Osteocyte (in vitro differentiated cells): ENCODE measurements at places on chromosomes 2 and 18.

- DNase-seq, result no peak
Measured at GRCh38 chr2:103986001-103986400, 867.9 kb upstream of the POU3F3 start.

DNA sequence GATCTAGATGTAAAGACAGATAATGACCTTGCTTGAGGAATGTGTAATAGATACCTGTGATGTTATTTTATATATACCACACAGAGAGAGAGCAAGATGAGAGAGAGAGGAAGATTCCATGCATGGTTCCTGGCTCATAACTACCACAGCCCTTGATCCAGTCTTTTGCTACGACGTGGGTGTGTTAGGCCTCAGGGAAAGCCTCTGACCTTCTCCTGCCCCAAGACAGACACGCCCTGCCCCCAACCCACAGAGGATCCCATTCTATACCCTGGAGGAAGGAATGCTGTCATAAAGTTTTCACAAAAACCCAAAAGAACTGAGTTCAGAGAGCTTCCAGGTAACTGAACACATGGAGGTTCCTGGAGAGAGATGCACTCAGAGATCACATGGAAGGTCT, 193.1 kb downstream of the ZEB2 start:
- no peak for DNase-seq

GRCh38 chr2:21710496-21710895, 586.7 kb downstream of the TDRD15 start:
- DNase-seq, result no peak

GRCh38 chr18:36942264-36942663, 113.3 kb downstream of the KIAA1328 start:
- DNase-seq, result no peak

GRCh38 chr18:63224630-63225029, 94.9 kb downstream of the BCL2 start:
- DNase-seq, result no peak

DNA sequence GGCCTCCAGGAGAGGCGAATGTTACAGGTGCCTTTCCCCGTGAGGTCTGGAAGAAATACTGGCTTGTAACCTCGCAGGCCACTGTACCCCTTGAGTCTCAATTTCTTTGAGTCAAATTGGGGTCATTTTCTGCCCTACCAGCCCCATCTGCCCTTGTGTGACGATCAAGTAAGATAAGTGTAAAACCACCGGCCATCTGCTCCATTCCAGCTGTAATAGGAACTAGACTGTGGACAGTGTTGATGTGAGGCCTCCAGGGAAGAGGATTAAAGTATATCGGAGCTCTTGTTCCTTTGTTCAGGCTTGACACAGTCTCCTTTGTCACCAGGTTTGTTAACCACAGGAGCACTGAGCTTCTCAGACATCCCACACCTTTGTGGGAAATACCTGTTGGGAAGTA, 65.6 kb downstream of the MRPS9 start:
- DNase-seq, result no peak

GRCh38 chr2:238420878-238421694, 5.6 kb upstream of the ASB1 start:
- no peak for DNase-seq

GRCh38 chr2:205857520-205858237, 175.4 kb downstream of the NRP2 start:
- no peak for DNase-seq

GRCh38 chr2:118103951-118104940, 16.0 kb downstream of the INSIG2 start:
- no peak for DNase-seq

DNA sequence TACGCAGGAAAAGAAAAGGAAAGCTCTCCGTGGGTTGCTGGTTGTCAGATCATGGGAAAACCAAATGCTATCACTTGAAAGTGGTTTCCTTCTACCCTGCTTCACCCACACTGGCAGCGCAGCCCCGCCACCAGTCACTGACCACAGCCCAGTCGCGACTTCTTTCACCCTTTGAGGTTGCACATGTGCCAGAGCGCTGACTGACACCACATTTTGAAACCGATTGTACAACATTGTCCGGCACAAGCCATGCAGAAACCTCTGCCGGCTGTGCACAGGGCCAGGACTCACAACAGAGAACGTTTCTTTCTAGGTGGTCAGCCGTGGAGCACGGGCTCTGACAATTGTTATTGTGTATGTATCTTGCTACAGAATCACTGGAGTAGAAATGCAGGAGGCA, 827.2 kb upstream of the POU3F3 start:
- no peak for DNase-seq

DNA sequence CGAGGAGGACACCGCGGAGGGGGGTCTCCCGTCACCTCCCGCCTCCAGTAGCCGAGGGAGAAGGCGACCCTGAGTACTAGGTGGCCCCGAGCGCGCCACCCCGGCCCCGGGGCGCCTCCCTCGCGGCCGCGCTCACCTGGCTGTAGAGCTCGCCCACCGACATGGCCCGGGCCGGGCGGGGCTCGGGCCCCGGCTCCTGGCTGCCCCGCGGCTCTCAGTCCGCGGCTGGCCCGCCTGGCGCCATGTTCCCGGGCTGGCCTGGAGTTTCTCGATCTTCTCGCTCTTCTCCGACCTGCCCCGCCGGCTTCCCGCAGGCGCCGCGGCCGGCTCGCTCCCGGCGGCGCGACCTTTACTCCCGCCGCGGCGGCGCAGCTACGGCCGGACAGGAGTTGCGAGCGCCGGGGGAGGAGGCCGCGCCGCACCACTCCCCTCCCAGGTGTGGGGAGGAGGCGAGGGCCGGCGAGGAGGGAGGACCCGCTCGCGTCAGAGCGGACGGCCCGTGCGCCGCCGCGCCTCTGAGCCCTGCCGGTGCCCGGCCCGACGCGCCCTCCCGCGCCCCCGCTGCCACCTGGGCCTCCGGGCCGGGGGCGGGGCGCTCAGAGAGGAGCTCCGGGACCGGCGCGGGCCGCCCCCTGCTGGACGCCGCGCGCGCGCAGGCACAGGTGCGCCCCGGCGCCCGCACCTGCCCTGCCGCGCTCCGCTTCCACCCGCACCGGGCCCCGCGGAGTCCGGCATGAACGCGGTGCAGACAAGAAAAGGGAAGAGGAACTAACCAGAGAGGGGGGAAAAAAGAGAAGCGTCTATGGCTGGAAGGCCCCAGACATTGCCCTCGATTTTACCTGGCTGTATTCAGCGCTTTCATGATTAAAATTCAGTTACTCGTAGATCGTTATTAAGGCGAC, at the start of gene MYO5B:
Gene MYO5B, minus strand, starts transcription at position 517 of the 902 bp plus-strand sequence. Its CDS starts 354 bp downstream, at position 163.
- no peak for DNase-seq

GRCh38 chr2:229330952-229331351, 59.9 kb upstream of the PID1 start:
- no peak for DNase-seq

DNA sequence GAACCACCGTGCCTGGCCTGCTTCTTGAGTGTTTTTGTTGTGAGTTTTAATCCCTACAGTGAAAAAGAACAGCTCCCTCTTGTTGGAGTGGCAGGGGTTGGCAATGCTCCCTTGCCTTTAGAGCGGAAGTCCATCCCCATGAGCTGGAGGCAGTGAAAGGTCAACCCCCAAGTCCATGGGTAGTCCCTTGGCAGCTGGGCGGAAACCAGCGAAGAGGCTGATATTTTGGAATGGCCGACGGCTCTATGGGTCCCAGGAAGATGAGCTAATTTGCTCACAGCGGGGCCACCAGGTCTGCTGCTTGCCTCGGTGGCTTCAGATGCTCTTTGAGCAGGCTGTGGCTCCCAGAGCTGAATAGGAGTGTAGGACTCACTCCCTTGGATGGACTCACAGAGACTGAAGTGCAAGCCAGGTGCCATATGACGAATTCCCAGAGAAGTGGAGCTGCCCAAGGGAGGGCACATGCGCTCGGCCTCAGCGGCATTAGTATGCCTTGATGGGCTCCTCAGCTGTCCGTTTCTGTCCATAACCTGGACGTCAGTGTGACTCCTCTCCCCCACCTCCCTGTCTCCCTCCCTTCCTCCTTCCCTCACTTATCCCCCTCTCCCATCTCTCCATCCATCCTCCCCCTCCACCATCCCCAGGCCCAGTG, 25.4 kb upstream of the RHOB start:
- DNase-seq, result no peak

DNA sequence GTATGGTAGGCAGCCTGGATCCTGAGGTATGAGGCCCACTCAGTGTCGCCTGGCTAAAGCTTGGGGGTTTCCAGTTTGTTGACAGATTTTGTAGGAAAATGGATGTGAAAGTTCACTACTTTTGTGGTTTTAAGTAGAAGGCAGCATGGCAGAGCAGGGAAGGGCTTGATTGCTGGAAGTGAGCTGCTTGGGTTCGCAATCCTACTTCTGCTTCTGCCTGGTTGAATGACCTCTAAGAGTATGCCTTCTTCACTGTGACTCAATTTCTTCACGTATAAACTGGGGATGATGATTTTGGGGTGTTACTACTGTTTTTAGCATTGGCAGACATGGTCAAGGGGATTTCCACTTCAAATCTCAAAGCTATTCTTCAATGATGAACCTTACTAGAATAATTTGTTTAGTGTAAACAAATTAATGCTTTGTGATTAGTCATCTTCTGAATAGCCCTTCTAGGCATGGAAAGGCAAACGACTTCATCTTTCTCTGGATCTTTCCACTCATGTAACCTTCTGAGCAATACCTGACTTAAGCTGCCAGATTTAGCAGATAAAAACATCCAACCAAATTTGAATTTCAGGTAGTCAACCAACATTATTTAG, 13.2 kb downstream of the BMP10 start:
- no peak for DNase-seq
